GM20000 (cell line): ENCODE measurements at places on chromosomes 1 and 21.

DNA sequence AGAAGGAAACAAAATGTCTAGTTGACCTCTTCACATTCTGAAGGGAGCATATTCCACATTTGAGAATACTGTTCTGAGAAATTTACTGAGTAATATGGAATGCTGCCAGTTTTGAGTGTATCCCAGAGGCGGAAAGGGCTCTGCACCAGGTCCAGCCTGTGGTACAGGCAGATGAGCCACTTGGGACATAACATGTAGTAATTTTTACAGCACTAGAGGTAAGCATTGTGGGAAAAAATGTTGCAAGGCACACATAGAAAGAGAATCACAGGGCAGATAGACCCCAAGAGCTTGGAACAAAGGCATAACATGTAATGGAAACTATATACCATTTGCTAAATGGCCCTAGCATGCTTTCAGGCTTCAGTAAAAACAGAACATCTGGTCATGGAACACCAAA lies 228.5 kb downstream of the USH2A start:
- DNase-seq = no peak

- no peak for DNase-seq
These were observed 180.3 kb downstream of the PTBP2 start for GRCh38 chr1:96901783-96902363.

- DNase-seq = peak; percentile 65
These were observed at the start of gene SELL for GRCh38 chr1:169711469-169712308. Gene SELL, minus strand, starts transcription at chr1:169711620. Its CDS starts 122 bp downstream, at chr1:169711498.

GRCh38 chr1:88609051-88609450 lies 75.0 kb upstream of the PKN2 start:
- DNase-seq = no peak

GRCh38 chr1:15843826-15844572 lies 3.5 kb upstream of the SPEN start:
- no peak for DNase-seq

DNA sequence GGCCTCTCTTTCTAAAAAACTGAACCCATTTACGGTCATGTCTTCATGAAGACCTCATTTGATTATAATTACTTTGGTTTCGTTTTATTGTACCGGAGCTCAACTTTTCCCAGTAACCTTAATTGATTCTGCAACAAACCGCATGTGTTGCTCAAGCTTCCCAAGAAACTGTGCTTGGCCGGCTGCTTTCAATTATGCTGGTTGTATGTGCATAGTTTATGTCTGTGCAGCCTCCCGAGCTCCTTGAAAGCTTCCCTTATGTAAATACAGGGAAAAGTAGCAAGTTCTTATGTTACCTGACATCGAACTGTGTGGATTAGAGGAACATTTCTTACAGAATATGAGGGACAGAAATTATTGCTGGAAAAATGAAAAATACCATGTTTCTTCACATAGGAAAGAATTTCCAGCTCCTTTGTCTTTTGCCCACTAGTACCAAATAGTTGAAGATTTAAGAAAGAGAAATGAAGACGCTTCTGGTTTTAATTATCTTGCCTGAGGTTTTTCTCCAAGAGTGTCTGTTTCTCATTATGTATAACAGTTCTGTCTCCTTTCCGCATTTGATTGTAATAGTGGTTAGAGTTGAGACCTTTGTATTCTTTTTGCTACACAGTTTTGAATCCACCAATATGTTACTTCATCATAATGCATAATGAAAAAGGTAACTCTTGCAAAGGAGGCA lies 2.1 kb downstream of the VCAM1 start:
- DNase-seq = no peak

- no peak for DNase-seq
These were observed 3.4 kb upstream of the PLCH2 start for GRCh38 chr1:2472561-2473177.

DNA sequence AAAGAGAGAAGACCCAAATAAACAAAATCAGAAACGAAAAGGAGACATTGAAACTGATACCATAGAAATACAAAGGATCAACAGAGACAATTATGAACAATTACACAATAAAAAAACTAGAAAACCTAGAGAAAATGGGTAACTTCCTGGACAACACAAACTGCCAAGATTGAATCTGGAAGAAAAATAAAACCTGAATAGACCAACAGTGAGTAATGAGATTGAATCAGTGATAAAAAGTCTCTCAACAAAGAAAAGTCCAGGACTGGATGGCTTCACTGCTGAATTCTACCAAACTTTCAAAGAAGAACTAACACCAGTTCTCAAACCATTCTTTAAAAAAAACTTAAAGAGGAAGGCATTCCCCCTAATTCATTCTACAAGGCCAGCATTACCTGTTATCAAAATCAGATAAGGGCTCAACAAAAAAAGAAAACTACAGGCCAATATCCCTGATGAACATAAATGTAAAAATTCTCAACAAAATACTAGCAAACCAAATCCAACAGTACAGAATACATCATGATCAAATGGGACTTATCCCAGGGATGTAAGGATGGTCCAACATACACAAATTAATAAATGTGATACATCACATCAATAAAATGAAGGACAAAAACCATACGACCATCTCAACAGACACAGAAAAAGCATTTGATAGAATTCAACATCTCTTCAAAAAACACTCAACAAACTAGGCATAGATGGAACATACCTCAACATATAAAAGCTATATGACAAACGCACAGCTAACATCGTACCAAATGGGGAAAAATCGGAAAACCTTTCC lies 119.9 kb downstream of the ACBD6 start:
- no peak for DNase-seq

- DNase-seq = no peak
These were observed 55.4 kb downstream of the EPRS1 start for GRCh38 chr1:219990782-219991510.
